ENCODE measurements at places on chromosomes 5 and 9. TPM values are rescaled to one million over a fixed set of nuclear protein-coding genes. Genes with fewer than 3 reads are reported as not detected.
A peak's percentile ranks its signal among the peaks of the same experiment; 100 is the strongest.

DNA sequence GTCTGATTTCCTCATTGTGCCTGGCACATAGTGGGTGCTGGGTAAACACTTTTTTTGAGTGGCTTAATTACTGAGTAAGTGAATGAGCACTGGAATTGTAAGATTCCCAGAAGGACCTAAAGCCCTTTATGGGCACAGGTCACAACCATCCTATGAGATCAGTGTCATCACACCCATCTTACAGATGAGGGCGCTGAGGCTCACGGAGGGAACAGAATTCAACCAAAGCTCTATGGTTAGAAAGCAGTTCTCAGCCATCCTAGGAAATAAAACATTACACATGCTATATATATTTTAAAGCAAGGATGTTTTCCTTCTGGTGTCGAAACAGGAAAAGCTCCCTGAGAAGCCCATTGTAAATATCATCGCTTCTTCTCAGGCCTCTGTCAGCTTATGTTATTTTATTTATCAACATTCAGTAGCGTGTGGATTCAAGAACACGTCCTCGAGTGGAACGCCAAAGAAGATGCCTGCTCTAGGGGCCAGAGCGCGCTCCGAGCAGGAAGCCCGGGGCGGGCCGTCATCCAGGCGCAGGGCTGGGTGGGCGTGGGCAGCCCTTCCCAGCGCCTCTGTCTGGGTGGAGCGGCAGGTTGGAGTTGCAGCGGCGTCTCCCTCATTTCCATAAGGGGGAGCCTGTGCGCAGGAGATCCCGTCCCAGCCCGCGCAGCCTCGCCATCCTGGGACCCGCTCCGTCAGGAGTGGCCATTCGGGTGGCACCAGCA lies 155.8 kb upstream of the SMIM23 start:
- peak; percentile 68 for DNase-seq

GRCh38 chr5:160616712-160617497 lies 195.2 kb downstream of the PTTG1 start:
- no peak for DNase-seq

DNA sequence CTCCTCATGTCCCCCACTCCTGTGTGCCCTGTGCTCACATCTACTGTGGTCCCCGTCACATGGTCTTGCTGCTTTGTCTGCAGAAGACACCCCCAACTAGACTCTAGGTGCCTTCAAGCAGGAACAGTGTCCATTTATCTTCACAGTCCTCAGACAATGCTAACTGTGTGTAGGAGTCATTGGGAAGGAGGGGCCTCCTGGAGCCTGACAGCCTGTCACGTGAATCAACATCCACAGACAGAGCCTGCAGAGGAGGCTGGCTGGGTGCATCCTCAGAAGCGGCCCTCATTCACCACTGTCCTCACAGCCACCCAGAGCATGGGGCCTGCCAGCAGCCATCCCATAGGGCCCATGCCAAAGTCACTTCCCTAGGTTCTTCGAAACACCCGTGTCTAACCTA lies 98.7 kb downstream of the MED10 start:
- no peak for DNase-seq

GRCh38 chr5:636951-637350 lies 24.8 kb downstream of the CEP72 start:
- DNase-seq = no peak

DNA sequence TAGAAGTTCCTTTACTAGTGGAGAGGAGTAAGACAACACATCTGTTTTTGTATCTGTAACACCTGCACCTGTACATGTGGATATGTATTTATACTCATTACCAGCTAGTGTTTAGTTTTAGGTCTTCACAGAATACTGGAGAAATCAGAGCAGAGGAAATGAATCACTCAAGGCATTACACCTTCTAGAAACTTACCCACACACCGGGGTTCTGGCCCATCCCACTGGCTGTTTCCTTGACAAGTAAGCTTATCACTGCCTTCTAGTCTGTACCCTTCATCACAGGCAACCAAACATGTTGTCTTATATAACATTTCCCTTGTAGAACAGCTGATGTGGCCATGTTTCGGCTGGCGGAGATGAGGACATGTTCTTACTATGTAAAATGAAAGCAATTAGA lies 76.7 kb downstream of the SVEP1 start:
- DNase-seq = no peak

GRCh38 chr5:173011566-173011965 lies 28.0 kb downstream of the ATP6V0E1 start:
- DNase-seq = no peak

- DNase-seq = no peak
Measured at GRCh38 chr9:107919263-107919662, 429.7 kb upstream of the KLF4 start.

- DNase-seq = peak; percentile 8
Measured at GRCh38 chr5:91266184-91266705, 116.9 kb downstream of the ARRDC3 start.

GRCh38 chr9:111106202-111106601 lies 67.9 kb upstream of the LPAR1 start:
- no peak for DNase-seq

GRCh38 chr5:168776070-168776469 lies 196.9 kb upstream of the PANK3 start:
- no peak for DNase-seq

DNA sequence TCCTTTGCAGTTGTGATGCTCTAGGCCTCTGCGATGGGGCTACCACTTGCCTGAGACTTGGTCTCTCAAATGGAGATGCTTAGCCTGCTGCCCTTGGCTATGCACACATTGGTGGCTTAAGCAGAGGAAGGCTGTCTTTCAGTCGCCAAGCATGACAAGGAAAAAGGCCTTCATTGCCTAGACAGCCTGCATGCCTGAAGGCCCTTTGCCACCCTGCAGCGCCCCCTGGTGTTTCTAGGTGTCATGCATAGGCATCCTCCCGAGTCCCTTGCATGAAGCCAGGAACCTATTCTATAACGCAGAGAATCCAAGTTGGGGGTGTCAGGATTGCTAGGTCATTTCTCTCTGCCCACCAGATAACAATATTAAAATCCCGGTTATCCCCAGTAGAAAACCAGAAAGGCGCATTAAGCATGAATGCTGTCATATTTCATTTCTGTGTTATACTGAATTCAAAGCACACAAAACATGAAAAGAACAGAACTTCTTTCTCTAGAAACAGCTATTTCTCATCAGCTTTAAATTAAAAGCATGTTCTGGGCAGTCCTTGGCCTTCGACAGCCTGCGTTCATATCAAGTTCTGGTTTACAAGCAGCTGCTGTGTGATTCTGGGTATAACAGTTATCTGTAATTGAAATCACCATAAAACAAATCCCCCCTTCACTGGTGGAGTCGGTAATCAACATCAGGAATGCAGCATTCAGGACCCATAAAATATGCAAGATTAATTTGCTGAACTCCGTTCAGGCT lies 59.7 kb upstream of the TRPC7 start:
- DNase-seq = no peak

- no peak for DNase-seq
Measured at GRCh38 chr5:160240350-160240749, 11.0 kb downstream of the FABP6 start.

The TRPM3 gene
- total RNA-seq = 2.3 TPM

The IL9 gene
- not detected for total RNA-seq

The CDH9 gene
- not detected for total RNA-seq

The CATSPER3 gene
- total RNA-seq = not detected

The ZNF474 gene
- total RNA-seq = 0.79 TPM

The SLC36A3 gene
- not detected for total RNA-seq

The HTR4 gene
- not detected for total RNA-seq
